NCI-H82 (cell line): ENCODE measurements at places on chromosomes 3 and 15.

- peak; percentile 88 for DNase-seq
Observed at GRCh38 chr3:16533928-16534574, 20.6 kb upstream of the RFTN1 start.

DNA sequence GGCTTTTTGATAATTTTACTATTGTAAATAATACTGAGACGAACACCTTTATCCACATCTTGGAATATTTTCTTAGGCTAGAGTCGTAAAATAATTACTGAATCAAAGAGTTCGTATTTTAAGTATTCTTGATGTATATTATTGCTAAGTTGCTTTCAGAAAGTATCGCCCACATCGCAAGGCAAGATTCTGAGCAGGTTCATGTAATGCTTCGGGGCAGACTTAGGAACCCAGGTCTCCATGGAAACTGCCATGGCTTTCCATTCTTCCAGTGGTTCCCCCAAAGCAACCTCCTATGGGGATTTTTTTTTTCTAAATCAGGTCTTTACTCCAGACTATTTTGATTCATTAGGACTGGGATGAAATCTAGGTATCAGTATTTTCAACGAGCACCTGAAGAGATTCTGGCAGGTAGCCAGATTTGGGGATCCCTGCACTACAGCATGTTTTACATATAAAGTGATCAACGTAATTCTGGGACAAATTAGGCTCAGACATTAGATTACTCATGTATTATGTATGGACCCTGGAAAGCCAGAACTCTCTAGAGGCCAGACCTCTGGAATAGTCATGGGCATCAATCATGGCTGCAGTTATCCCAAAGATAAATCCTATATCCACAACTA is 86.5 kb downstream of the B3GNT5 start:
- DNase-seq: no peak

- no peak for DNase-seq
Observed at GRCh38 chr3:45092132-45093031, 53.8 kb downstream of the CDCP1 start.

DNA sequence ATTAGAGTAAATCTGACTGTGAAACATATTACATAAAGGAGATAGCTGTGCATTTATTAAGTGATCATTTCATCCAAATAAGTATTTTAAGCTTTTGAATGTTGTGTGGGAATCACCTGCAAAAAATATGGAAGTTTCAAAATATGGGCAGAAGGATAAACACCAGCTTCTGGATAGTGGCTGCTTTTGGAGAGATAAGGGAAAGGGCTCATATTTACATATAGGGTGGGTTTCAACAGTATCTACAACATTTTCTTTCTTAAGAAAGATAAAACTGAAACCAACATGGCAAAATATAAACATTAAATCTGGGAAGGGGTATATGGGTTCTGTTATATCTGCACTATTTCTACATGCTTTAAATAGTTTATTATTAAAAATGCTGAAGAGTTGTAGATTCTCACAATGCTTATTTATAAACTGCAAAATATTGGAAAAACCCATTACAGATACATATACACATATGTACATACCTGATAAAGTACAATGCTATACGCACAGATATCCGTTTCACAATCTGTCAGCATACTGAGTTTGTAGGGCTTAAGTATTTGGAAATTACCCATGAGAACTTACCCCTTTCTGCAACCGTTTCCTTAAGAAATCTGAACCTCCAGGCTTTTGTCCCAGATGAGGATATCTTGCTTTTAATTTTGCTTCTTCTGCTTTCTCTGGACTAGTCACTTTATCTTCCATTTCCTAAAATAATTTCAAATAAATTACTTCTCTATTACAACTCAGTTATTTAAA is 12.1 kb downstream of the ARPP19 start:
- no peak for DNase-seq

GRCh38 chr15:72782274-72783003 is 1.1 kb downstream of the ADPGK start:
- DNase-seq: peak; percentile 19

- DNase-seq: peak; percentile 82
Observed at GRCh38 chr15:85504749-85505676, 124.6 kb downstream of the AKAP13 start.

DNA sequence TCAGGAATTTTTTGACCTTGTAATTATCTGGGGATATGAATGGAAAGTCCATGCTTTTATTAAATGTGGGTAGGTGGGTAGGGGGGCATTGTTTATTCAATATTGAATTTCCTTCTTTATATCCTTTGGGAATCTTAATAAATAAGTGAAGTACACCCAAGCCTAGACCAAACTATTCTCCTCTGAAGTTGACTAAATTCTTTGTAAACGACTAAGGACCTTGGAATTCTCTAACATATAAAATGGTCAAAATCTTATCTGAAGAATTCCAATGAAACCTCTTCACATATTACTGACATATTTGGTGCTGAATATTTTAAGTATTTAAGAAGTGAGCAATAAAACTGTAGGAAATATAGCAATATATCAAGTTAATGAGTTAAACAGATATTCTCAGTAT is 1432.1 kb upstream of the GBE1 start:
- no peak for DNase-seq

DNA sequence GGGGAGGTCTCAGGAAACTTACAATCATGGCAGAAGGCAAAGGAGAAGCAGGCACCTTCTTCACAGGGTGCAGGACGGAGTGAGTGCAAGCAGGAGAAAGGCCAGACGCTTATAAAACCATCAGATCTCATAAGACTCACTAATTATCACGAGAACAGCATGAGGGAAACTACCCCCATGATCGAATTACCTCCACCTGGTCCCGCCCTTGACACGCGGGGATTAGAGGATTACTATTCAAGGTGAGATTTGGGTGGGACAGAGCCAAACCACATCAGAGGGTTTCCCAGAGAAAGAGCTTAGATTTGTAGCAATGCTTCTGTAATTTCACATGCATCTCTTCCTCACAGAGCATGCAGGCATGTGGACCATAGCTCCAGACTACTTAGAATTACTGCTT is 615.7 kb upstream of the UBE2E2 start:
- peak; percentile 94 for DNase-seq

- DNase-seq: no peak
Observed at GRCh38 chr15:88465633-88466224, 1.5 kb downstream of the MRPL46 start.

- no peak for DNase-seq
Observed at GRCh38 chr15:94770199-94770598, 538.8 kb downstream of the MCTP2 start.

- DNase-seq: no peak
Observed at GRCh38 chr15:63605816-63606215, 8.6 kb downstream of the FBXL22 start.

GRCh38 chr15:101115786-101116680 is 135.8 kb downstream of the CHSY1 start:
- DNase-seq: no peak

- DNase-seq: no peak
Observed at GRCh38 chr3:23356923-23357322, 153.8 kb downstream of the UBE2E2 start.

DNA sequence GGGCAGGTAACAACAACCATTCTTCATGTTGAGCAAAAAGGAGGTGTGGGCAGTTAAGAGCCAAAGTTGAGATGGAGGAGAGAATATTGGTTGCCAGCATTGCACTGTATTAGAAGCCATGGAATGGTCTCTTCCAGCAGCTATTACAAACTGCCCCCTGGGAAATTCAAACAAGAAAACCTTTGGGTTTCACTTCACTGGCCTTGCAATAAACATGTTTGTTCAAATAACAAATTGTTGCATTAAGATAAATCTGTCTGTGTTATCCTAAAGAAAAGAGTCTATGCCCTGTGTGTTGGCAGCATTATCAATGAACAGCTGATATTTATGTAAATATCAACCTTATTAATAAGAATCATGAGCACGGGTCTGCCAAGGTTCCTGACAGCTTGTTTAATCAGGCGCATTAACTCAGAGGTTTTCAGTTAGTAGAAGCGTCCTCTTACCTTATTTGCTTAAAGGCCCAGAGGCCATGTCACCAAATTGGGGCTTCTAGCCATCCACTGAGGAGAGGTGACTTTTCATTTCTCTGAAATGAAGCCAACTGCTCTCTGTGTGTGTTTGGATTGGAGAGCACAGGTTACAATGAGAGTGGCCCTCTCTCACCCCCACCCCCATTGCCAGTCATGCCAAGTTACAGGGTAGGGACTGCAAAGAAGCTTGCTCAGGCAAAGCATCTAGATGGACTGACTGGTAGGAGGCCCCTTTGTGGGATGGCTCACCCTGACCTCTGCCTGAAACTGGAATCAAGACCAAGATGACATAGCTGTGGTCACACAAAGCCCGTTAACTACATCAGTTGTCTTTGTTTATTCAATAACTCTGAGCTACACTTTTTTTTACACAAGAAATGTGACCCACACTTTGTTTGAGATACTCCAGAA is 10.5 kb downstream of the FILIP1L start:
- no peak for DNase-seq

GRCh38 chr15:38266247-38266986 is 13.8 kb downstream of the SPRED1 start:
- no peak for DNase-seq

DNA sequence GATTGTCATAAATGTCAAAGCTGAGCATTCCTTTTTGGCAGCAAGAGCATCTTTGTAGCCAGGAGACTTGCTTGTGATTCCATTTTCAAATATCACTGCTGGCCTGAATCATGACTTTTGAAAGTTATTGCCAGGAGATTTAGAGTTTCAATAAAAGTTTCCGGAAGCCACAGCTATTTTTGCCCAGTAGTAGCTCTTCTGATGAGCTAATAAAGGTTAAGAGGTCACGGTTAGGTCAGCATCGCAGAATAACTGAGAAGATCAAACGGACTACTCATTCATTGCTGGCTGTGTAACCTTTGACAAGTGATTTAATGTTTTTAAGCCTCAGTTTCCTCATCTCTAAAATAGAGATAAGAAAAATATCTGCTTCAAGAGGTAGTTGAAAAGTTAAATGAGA is 105.1 kb upstream of the ETV5 start:
- no peak for DNase-seq

- DNase-seq: no peak
Observed at GRCh38 chr3:122916580-122916979, 111.0 kb downstream of the SEMA5B start.

GRCh38 chr15:60079210-60079609 is 75.1 kb downstream of the FOXB1 start:
- peak; percentile 10 for DNase-seq

DNA sequence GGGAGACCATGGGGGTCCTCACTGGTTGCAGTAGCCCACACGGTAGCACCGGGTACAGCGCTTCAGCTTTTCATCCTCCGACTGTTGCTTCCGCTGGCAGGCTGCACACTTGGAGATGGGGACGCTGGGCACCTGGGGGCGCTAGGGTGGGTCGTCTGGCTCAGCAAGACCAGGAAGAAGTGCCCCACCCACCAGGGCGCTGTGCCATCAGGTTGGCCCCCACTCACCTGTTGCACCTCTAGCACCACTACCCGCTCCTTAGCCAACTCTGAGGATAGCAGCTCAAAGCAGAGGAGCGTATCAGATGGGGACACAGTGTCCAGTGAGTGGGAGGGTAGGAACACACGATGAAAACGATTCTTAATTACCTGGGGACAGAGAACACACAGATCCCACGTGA is 7.7 kb upstream of the QARS1 start:
- DNase-seq: no peak

DNA sequence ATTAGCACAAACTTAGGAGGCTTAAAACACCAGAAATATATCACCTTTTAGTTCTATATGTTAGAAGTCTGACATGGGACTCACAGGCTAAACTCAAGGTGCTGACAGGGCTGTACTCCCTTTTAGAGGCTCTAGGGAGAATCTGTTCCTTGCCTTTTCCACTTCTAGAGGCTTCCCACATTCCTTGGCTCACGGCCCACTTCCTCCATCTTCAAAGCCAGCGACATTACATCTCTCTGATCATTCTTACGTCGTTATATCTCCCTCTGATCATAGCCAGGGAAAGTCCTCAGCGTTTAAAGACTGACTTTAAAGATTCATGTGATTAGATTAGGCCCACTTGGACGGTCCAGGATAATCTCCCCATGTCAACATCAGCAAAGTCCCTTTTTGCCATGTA is 166.3 kb downstream of the GREM1 start:
- DNase-seq: peak; percentile 64

DNA sequence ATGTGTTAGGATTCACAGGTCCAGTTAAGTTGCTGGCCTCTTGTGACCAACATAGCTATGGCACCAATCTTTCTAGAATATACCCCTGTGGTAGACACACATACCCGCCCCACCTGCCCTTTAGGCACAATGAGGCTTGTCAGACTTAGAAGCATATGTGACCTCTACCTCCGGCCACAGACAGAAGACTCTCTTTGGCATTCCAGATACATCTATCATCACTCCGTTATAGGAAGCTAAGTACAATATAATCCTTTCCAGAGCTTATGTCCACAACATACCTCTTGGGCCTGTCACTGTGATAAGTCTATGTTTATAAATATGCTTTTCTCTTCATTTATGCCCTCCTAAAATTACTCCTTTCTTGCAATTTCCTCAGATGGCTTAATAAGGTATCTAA is 39.8 kb downstream of the CD47 start:
- DNase-seq: no peak

GRCh38 chr3:138460536-138461205 is 26.3 kb downstream of the ESYT3 start:
- DNase-seq: no peak

- no peak for DNase-seq
Observed at GRCh38 chr3:151558661-151559060, 97.8 kb upstream of the IGSF10 start.

- DNase-seq: no peak
Observed at GRCh38 chr3:132236701-132237651, 80.2 kb upstream of the ACP3 start.

- no peak for DNase-seq
Observed at GRCh38 chr3:156516961-156517360, 38.0 kb downstream of the SSR3 start.

DNA sequence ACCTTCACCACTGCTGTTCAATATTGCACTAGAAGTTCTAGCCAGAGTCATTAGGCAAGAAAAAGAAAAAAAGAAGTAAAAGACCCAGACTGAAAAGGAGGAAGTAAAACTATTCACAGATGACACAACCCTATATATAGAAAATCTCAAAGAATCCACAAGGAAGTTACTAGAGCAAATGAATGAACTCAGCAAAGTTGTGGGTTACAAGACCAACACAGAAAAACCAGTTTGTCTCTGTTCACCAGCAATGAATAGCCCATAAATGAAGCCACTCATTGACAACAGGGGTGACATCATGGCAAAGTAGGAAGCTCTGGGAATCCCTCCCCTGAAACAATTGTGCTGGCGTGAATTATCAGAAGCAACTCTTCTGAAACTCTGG is 4.6 kb downstream of the CFAP100 start:
- no peak for DNase-seq

DNA sequence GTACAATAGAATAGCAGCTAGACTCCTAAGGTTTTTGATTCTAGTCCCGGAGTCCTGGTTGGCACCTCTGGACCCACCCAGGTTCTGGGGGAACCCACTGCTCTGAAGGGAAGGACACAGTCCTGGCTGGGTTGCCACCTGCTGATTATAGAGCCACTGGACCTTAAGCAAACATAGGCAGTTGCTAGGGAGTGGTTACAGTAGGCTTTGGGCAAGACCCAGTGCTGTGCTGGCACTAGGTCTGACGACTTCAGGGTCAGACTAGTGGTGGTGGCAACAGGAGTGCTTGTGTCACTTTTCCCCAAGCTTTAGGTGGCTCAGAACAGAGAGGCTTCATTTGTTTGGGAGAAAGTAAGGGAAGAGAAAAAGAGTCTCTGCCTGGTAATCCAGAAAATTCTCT is 109.8 kb upstream of the C3orf80 start:
- DNase-seq: no peak

- DNase-seq: no peak
Observed at GRCh38 chr3:120495809-120496208, 45.0 kb upstream of the FSTL1 start.

GRCh38 chr15:37135225-37135624 is 34.9 kb upstream of the MEIS2 start:
- peak; percentile 71 for DNase-seq
